ENCODE measurements at places on chromosomes 6 and 20.

- no peak for DNase-seq
These were observed 273.9 kb upstream of the JAG1 start for GRCh38 chr20:10947726-10948125.

DNA sequence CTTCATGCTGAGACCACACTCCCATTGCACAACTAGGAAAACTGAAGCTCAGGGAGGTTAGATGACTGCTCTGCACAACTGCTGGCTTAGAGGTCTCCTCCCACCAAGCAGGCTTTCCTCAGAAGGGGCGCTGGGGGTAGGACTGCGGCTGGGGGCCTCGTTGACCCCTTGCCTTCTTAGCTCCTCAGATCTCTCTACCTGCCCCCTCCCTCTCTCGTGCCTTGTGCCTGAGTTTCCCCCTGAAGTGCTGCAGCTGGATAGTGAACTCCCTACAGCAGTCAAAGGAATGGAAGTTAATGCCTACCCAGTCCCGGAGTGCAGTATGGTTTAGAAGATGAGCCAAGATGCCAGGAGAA is 149.8 kb downstream of the GRM4 start:
- DNase-seq, result no peak

DNA sequence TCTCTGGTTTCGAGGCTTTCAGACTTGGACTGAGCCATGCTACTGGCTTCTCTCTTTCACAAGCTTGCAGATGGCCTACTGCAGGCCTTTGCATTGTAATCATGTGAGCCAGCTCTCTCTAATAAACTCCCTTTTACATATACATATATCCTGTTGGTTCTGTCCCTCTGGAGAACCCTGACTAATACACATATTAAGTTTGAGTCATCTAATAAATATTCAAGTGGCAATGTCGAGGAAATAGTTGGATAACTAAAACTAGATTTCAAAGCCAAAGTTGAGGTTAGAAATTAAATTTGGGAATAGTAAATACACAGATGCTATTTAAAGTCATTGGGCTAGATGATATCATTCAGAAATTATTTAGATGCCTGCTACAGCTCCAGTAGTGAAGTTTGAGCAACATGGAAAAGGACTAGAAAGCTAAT is 1343.4 kb downstream of the GRIK2 start:
- no peak for DNase-seq

DNA sequence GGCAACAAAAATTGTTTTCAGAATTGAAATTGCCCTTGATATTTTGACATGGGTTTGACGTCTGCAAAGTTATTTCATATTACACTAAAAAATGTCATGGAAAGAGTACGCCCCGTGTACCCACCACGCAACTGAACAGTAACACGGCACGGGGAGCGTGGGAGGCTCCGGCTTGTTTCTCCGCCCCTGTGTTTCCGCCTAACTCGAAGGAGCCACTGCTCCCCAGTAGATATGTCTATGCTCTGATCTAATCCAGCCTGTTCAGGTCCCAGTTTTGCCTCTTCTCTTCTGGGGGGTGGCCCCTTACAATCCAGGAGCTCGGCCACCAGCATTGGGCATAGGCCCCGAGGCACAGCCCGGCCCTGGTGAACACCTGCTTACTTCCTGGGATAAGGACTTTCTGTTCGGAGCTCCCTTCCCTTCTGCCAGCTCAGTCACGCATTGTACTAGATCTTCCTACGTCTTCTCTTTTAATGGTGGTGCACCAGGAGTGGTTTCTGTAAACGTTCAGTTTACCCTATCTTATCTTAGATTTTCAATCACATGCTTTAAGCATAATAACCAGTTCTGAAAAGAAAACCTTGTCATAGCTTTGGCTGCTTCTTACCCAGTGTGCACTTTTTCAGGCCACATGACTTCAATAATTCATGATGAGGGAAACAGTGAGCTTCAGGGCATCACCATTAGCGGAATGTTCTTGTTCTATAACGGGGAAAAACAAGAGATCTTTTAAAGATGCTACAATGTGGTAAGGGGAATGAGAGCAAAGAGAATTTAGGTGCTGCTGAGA is 43.9 kb upstream of the EXOC2 start:
- no peak for DNase-seq

- DNase-seq, result no peak
These were observed 131.0 kb upstream of the PHACTR1 start for GRCh38 chr6:12585497-12585958.

DNA sequence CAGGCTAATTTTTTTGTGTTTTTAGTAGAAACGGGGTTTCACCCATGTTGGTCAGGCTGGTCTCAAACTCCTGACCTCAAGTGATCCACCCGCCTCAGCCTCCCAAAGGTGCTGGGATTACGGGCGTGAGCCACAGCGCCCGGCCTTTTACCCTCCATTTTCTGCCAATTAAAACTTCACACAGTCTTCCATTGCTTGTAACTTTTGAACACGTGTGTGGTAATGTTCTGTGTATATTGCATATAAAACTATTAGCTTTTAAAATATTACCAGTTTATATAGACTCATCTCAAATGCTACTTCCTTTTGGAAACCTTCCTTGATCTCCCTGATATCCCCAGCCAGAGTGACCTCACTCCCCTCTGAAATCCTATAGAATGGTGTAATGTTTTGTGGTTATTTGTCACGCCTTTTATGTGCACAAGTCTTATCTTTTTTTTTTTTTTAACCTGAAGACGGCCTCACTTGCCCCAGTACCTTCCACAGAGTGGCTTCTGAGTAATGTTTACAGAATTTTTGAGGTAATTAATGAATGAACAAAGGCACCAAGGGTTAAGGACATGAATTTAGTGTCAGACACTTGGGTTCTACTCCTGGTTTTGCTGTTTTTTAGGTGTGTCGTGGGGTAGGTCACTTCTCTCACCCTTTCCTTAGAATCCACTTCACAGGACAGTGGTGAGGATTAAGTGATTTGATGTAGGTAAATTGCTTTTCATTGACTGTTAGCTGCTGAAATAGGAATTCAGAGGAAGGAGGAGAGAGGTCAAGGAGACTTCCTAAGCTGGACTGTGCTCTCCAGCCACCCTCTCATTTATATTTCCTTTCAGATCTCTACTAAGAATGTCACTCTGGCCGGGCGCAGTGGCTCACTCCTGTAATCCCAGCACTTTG is 11.2 kb upstream of the MMP24 start:
- no peak for DNase-seq

DNA sequence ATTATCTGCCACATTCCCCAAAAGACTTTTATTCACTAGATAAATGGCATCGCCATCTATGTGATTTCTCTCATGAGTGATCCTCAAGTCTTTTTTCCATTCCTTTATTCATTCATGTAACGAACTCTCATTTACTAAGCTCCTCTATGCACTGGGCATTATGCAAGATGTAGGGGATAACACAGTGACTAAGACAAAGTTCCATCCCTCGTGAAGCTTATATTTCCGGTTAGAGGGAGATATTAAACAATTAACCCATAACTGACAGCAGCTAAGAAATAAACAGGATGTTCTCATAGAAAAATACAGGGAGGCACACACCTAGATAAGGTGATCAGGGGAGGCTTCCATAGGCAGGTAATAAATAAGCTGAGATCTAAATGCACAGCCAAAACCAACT is 17.2 kb upstream of the PREX1 start:
- DNase-seq, result no peak

DNA sequence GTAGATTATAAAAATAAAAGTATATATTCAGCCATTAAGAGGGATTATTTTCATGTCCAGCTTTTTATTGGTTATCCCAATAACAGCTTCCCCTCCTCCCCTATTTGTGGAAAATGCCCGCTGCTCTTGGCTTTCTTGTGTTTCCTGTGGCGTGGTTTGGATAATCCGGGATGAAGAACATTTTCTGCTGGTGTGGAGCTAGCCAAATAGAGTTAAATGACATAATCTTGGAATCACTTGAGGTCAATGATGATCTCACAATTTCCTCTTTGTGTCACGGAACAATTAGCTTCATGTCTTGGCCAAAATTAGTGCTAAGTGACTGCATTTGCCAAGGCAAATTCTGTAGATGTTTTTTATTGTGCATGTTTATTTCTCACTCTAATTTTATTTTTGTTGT is 394.0 kb downstream of the LAMA2 start:
- DNase-seq, result no peak
